CD4-positive, alpha-beta T cell treated with Interleukin-6 at 100 ng/mL for 8 hours (primary cell): ENCODE measurements at places on chromosomes 4 and X.

- DNase-seq, result no peak
These were observed 206.7 kb downstream of the RASL11B start for GRCh38 chr4:53068755-53069330.

- DNase-seq, result no peak
These were observed 52.6 kb downstream of the HPRT1 start for GRCh38 chrX:134512566-134512965.

GRCh38 chr4:51930557-51930956 is 87.6 kb downstream of the DCUN1D4 start:
- DNase-seq, result no peak

GRCh38 chrX:121014826-121015225 is 29.3 kb upstream of the CT47A1 start:
- no peak for DNase-seq

GRCh38 chrX:13893826-13894225 is 76.9 kb upstream of the GPM6B start:
- no peak for DNase-seq

GRCh38 chr4:163913571-163913970 is 419.1 kb downstream of the TMA16 start:
- DNase-seq, result no peak

DNA sequence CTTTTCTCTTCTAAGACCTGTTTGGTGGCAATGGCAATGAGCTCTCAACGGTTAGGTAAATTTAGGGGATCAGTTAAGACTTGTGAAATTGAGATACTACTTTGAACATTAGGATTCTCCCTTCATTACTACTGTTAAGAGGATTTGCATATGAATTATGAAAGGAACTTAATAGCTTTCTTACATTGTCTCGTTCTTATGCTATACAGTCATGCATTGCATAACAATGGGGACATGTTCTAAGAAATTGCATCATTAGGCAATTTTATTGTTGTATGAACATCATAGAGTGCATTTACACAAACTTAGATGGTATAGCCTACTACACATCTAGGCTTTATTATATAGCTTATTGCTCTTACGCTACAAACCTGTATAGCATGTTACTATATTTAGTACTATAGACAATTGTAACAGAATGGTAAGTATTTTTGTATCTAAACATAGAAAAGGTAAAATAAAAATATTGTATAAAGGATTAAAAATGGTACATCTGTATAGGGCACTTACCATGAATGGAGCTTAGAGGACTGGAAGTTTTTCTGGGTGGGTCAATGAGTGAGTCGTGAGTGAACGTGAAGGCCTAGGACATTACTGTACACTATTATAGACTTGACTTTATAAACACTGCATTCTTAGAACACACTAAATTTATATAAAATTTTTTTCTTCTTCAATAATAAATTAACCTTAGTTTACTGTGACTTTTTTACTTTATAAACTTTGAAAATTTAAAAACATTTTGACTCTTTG is 62.5 kb downstream of the PAQR3 start:
- DNase-seq, result no peak

DNA sequence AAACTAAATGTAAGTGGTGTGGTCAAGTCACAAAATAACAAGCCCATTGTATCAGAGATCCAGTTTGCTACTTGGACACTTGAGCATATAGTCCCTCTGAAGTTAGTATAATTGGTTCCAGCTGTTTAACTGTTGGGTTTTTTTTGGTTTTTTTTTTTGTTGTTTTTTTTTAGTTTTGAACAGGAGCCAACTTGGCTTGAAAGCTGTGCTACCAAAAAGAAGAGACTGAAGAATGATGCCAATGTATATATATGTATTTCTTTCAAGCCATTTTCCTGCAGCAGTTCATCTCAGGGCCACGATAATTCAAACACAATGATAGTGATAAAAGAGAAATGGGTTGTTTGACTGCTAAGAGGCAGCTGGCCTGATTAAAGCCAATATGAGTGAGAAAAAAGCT is 138.3 kb downstream of the PCDH18 start:
- no peak for DNase-seq

- no peak for DNase-seq
These were observed 71.2 kb downstream of the JADE1 start for GRCh38 chr4:128880662-128881061.

GRCh38 chr4:189941005-189941450 is 356 bp downstream of the FRG1 start:
- no peak for DNase-seq

DNA sequence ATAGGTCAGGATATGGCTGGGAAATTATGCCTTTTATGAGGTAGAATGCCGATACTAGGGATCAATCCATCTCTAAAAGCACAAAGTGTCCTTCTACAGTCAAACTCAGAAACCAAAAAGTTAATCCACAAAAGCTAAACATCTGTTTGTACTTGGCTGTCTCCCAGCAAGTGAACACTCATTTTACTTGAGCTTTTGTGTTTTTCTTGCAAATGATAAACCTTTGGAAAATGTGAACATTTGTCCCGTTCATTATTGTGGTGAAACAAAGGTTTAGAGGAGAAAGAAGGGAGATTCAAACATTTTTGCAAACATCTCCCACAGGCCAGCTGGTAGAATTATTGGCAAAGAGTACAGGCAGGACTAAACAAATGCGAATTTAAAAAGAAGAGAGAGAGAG is 300.6 kb upstream of the SPANXN1 start:
- no peak for DNase-seq
